ENCODE measurements at places on chromosomes 13 and 19.

DNA sequence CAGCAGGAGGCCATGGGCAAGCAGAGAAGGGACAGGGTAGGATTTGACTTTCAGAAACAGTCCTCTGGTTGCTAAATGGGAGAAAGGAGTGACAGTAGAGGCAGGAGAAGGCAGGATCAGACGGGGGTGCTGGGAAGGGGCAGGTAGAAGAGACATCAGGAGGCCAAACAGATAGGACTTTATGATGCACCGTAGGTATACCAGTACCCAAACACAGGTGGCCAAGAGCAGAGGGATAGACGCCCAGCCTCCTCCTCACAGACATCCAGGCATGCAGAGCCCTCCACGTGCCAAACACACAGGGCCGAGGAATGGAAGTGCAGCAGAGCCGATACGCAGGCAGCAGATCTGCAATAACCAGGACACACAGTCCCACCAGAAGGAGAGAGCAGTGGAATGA lies 1.3 kb upstream of the AXL start:
- no peak for DNase-seq

DNA sequence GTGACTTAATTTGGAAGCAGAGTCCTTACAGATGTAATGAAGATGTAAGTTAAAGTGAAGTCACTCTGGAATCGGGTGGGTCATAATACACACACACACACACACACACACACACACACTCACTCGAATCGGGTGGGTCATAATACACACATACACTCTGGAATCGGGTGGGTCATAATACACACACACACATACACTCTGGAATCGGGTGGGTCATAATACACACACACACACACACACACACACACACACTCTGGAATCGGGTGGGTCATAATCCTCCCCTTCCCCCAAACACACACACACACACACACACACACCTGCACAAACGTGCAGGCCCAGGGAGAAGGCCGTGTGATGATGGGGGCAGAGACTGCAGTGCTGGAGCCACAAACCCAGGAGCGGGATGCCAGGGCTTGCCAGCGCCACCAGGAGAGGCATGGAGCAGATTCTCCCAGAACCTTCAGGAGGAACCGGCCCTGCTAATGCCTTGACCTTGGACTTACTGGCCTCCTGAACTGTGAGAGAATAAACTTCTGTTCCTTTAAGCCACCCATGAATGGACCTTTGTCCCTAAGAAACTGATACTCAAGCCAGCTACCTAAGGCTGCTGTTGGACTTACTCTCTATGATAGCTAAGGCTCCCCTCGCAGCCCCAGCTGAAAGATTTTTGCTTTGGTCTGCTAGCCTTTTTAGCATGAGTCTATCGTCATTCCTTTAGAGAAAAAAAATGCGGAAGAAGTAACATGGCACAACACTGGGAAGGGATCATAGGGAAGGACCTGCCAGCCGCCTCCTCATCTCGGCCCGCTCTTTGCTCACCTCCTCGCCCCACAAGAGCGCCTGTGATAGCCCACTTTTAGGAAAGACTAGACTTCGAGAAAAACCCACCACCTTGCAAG lies 136.2 kb upstream of the RNF113B start:
- no peak for DNase-seq

GRCh38 chr19:48681127-48681470 lies 8.3 kb upstream of the NTN5 start:
- peak; percentile 76 for DNase-seq

DNA sequence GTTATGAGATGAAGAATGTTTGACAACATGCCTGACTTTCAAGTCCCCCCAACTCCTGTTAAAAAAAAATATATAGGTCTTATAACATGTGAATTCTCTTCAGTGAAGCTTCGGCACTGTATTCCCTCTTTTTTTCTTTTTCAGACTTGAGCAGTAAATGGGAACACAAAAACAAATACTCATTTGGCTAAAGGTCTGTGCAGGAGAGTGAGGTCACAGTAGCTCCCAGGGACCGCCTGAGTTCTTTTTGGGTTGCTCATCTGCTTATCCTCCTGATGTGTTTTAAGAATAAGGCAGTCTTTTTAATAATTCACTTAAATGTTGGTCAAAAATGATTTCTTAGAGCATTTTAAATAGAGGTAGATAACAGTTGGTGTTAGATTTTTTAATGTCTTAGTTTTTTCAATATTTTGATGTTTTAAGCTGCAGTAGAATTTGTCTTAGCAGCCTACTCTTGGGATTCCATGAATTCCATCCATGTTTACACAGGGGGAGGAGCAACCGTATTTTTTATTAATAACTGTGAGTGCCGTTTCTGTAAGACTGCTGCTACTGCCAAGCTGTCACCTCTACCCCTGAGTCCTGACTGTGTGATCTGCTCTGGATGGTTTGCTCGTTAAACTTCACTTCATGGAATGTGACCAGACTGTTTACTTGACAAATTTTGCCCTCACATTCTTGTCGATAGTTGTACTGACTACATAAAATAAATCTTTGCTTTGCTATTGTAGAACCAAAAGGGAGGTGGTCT lies 14.9 kb downstream of the HNRNPM start:
- peak; percentile 59 for DNase-seq

GRCh38 chr13:95420501-95420900 lies 119.2 kb upstream of the ABCC4 start:
- DNase-seq, result no peak

DNA sequence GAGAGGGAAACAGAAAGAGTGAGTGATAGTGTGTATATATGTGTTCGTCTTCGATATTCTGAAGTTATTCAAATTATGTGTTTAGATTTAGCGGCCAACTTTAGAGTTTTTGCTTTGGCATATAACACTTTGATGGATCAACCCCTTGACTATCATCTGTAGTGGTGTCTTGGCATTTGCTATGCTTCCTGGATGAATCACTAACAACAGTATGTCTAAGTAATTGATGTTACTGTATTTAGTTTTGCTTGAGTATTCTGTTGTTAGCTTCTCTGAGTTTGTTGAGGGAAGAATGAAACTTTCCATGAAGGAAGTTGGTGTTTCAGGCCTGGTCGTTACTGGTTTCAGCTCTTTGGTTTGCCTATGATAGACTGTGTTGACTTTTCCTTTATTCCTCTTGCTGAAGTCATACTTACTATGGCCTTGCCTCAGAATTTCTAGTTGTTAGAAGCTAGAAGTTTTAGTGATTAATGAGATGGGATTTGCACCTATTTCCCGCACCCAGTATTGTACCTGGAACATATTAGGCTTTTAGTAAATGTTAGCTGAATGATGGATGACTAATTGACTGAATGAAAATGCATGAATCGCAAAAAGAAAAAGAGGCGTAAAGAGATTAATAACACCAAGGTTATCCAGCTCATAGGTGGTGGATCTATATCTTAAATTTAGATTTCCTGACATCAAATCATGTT lies 20.7 kb downstream of the NDFIP2 start:
- DNase-seq, result no peak

- no peak for DNase-seq
These were observed 405.8 kb downstream of the FGF9 start for GRCh38 chr13:22076658-22077057.

DNA sequence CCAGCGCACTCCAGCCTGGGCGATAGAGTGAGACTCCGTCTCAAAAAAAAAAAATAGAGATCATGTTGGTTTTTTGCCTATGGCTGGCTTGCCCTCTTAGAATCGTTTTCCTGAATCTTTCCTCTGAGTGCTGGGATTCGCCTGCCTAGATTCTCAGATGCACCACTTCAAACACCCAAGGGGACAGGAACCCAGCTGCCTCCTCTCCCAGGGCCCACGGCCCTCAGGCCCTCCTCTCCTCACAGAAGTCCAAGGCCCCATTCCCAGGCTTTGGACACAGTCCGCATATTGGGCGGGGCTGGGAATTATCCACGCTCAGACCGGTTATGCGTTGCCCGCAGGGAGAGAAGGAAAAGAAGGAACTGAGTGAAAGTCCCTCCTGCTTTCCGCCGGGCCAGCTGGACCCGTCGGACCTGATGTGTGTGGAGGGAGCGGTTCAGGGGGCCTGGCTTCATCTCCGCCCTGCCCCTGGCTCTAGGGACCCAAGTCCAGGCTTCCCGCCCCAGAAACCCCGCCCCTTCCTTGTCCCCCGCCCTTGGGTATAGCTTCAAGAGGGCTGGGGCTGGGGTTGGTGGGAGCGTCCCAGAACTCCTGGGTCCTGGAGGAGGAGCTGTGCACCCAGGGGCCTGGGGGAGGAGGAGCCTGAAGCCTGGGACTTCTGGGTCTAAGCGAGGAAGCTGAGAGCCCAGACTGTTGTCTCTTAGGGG lies 5.8 kb downstream of the PPFIA3 start:
- DNase-seq, result no peak

DNA sequence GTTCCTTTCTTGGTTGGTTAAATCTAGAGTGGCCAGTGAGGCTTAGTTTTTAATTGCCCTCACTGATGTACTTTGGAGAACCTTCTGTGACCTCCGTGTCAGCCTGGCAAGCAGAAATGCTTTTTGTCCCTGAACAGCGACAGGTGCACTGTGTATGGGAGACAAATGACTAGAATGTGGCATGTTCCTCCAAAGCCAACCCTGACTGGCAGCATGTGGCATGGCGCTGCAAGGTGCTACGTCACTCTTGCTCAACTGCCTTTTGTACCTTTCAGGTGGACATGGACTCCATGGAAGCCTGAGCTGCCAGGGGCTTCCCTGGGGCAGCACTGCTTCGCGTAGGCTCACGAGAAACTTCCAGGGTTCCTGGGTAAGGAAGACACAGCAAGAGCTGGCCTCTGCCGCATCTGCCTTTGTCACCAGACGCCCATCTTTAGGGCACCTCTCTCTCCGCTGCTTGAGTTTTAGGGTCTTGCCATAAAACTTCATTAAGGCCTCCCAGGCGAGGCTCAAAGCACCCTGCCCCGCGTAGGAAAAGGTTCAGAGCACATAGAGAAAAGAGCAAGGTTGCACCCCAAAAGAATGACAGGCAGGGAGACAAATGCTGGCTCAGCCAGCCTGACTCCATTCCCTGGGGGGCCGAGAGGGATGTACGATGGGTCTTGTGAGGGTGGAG lies 167.1 kb upstream of the SOX1 start:
- DNase-seq, result no peak

DNA sequence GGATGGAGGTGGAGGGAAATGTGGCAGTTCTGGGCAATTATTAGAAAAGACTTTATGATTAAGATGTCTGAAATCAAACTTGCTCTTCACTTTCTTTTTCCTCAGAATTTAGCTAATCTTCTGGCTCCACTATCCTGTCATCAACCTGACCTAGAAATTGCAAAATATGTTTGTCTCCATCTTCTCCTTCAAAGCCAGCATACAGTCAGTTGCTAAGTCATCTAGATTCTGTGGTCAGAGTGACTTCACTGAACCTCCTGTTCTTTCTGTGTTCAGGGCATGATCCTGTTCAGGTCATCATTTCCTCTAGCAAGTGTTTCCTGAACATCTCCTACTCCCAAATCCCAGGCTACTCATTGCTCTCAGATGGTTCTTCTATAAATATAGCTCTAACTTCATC lies 10.8 kb upstream of the CCNA1 start:
- DNase-seq, result peak; percentile 83

DNA sequence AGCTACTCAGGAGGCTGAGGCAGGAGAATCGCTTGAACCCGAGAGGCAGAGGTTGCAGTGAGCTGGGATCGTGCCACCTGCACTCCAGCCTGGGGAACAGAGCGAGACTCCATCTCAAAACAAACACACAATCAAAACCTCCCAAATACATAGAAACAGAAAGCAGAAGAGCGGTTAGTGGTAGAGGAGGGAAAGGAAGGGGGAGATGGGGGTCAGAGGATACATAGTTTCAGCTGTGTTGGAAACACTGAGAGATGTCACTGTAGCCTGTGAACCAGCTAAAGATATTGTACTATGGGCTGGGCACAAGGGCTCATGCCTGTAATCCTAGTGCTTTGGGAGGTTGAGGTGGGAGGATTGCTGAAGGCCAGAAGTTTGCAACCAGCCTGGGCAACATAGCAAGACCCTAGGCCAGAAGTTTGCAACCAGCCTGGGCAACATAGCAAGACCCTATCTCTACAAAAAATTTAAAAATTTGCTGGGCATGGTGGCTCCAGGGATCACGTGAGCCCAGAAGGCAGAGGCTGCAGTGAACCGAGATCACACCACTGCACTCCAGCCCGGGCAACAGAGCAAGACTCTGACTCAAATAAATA lies 49.9 kb downstream of the GNG7 start:
- no peak for DNase-seq

- peak; percentile 17 for DNase-seq
These were observed 303.9 kb downstream of the SLITRK5 start for GRCh38 chr13:87975035-87975434.

DNA sequence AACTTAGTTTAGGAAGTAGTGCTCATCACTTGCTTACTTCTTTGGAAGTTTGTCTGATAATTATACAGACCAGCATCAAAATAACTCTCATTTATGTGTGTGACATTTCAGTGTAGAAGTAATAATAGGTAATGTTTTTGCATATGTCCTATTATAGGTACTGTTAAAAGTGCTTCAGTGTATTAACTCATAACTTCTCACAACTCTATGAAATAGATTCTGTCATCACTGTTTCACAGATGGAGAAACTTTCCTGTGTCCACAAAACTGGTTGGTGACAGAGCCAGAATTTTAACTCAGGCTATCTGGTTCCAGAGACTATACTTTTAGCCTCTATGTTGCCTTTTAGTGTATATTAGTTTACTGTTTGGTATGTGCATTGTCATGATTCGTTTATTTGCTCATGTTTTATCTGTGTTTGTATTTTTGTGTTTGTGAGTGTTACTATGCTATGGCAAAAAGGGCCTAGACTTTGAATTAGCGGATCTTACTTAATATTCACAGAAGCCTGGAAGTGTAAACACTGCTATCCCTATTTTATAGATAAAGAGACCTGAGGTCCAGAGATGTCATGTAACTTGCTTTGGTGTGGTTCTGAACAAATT lies 12.7 kb downstream of the LPAR6 start:
- peak; percentile 24 for DNase-seq

DNA sequence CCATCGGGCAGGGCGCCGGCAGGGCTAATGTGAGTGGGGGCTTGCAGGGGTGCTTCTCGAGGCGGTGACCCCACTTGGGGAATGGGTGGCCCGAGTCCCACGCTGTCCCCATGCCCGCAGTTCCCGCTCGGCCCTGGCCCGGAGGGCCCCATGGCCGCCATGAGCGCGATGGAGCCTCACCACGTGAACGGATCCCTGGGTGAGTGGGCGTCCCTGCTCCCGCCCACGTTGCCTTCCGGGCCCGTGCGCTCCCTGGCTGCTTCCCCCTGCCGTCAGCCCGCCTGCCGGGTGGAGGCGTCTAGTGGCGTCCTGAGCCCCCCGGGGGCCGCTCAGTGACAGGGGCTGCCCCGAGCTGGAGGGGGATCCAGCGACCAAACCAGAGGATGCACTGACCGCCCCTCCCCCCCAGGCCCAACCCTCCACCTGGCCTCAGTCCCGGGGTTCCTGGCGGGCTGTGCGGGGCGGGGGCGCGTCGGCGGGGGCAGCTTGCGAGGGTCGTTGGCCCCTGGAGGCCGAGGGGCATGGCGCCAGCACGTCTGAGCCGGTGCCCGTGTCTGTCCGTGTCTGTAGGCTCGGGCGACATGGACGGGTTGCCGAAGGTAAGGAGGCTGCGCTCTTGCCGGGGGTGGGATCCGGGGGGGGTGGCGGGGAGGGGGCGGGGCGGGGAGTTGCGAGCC lies 4.8 kb downstream of the ISYNA1 start:
- DNase-seq, result no peak

Measured in fibroblast of pulmonary artery (primary cell).